ENCODE measurements at places on chromosomes 13 and 19.

DNA sequence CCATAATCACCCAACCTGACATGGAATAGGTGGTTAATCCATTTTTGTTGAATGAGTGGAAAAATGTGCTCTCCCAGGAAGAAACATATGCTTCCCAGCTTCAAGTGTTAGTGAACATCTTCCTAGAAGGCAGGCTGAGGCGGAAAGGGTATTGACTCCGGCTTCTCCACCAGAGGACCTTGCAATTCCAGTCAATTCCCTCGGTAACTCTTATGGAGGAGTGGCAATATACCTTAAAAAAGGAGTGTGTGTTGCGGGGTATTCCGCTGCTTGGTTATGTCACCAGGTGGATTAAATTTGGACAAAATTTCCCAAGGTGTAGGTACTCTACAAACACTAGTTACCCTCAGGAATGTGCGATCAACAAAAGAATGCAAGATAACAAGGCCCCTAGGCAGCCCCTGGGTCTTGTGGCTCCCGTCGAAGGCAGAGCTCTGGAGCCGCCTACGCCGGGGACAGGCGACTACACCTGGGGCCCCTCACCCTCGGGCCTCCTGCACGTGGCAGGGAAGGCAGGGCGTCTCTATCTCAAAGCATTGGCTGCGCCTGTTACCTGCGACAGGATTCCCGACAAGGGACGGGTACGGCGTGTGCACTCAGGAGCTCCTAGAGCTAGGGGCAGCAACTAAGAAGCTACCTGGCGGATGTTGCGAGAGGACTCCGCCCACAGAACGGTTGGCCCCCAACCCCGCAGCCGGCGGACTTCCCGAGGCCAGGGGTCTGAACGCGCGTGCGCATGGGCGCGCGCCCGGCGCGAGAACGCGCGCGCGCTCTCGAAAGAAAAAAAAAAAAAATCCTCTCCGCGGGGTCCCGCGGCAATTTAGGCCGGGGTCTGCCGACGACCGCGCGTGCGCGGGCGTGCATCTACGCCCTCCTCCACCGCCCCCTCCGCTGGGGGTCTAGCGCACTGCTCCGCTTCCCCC is at the start of gene WDR87:
TSS of gene WDR87 (minus strand) at position 649 of the 923 bp plus-strand sequence. CDS start 8,355 bp downstream, outside the sequence.
- no peak for DNase-seq

- DNase-seq, result no peak
Observed at GRCh38 chr13:19864746-19865309, 1.4 kb upstream of the ZMYM5 start.

GRCh38 chr19:48064509-48064908 is 20.6 kb upstream of the CABP5 start:
- DNase-seq, result no peak

DNA sequence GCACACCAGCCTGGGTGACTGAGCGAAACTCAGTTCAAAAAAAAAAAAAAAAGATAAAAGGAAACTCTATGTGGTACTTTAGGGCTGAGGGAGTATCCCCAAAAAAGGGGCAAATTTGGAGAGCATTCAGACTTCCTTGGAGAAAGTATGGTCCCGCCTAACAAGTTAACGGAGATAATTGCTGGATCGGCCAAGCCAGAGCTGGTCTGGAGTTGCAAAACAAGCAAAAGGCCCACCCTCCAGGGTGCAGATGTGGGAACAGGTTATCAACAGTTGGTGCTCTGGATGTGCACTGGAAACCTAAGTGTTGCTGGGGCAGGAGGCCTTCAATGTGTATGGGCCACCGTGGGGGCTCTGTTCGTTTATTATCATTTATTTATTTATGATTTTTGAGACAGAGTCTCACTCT is 2.8 kb downstream of the IQCN start:
- no peak for DNase-seq

DNA sequence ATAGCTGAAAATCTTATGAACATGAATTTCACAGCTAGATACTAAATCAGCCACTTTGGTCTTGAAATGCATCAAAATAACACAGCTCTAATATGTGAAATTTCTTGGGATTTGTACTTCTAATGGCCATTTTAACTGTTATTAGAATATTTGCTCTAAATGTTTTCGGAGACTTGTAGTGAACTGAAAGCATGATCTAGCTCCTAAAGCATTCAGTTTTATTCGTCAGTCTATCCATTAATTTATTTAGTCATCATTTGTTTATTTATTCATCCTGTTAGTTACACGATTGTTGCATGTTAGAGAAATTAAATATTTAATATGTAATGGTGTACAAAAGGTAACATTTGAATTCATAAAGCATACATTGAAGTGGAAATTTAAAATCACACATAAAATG is 1132.7 kb downstream of the SLITRK1 start:
- no peak for DNase-seq

- no peak for DNase-seq
Observed at GRCh38 chr19:49453757-49454240, 774 bp downstream of the ALDH16A1 start.

DNA sequence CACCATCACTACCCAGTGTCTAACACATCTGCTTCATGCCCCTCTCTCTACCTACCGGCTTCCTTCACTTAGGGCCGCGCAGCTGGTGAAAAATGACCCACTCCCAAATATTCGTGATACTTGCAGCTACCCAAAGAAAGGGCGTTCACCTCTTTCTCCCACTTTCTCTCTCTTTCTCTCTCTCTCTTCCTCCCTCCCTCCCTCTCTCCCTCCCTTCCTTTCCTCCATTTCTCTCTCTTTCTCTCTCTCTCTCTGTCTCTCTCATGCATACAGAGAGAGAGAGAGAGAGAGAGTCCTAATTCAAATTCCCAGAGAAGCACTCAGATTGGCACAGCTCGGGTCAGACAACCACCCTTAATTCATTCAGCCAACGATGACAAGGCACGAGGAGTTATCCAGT is 27.7 kb upstream of the POP4 start:
- no peak for DNase-seq

DNA sequence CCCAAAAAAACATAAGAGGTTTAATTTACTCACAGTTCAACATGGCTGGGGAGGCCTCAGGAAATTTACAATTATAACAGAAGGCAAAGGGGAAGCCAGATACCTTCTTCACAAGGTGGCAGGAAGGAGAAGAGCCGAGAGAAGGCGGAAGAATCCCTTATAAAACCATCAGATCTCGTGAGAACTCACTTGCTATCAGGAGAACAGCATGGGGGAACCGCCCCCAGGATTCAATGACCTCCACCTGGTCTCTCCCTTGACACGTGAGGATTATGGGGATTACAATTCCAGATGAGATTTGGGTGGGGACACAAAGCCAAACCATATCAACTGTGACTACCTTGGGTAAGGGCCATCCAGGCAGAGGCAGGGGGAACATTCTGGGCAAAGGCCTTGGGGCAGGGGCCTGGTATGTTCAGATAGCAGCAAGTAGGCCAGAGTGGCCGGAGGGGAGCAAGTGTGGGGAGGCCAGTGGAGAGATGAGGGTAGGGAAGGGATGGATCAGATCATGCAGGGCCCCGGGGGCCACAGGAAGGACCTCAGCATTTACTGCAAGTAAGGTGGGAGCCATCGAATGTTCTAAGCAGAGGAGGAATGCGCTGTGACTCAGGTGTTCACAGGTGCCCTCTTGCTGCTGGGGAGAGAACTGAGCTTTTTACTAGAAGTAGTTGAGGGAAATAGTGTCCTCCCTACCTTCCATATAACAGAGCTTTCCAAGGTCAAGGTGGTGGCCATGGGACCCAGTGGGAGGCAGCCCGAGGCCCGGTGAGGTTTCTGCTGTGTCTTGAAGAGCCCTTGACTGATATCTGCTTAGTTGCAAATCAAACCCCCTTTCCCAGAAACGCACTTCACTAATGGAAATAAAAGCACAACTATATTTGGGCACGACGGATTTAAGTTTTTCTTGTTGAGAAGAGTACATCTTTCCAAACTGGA is 18.0 kb downstream of the RAB3D start:
- no peak for DNase-seq

DNA sequence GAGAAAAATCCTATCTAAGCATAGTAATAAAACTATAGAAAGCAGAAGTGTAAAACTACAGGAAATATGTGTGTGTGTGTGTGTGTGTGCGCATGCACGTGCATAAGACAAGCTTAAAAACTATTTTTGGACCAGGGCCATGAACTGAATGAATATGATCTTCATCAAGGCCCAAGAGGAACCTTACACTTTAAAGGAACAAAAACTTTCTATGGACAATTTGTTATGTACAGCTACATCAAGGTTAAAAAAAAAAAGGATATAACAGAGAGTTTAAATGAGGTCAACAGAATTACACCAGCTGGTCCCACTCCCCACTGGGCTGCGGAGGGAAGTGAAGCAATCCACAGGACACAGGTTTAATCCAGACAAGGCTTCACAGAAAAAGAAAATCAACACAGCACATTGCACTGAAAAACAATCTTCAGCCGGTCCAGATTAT is 151.1 kb downstream of the LHFPL6 start:
- no peak for DNase-seq

- DNase-seq, result no peak
Observed at GRCh38 chr13:66659701-66660467, 570.3 kb downstream of the PCDH9 start.

DNA sequence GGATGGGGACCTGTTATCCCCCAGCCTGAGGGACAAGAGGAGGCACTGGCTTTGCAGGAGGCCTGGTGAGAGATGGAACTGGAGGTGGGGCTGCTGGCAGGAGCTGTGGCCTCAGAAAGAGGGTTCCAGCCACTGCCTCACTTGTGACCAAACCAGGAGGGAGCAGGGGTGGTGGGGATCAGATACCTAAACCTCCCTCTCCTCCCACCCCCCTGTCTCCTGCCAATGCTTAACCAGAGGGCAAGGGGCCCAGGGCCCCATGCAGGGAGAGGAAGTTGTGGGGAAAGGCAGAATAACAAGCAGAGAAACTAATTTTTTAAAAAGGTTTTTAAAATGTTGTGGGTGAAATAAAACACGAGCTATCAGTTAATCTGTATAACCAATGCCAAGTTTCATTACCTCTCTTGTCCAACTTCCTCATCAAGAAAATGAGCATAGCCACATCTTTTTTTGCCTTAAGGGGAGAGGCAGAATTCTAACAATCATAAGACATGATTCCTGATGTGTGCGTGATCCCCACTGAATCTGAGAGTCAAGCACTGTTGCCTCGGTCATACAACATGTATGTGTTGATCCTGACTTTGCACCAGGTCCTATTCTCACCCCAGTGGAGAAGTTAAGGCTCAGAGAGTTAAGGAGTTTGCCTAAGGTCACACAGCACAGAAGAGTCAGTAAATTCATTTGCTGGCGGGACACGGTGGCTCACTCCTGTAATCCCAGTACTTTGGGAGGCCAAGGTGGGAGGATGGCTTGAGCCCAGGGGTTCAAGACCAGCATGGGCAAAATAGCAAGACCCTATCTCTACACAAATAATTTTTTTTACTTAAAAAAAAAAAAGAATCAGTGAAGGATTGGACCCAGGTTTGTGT is 12.9 kb downstream of the FXYD5 start:
- DNase-seq, result no peak

GRCh38 chr19:9916719-9917118 is 19.6 kb downstream of the OLFM2 start:
- DNase-seq, result no peak

- no peak for DNase-seq
Observed at GRCh38 chr19:17311455-17312188, 2.3 kb downstream of the DDA1 start.

DNA sequence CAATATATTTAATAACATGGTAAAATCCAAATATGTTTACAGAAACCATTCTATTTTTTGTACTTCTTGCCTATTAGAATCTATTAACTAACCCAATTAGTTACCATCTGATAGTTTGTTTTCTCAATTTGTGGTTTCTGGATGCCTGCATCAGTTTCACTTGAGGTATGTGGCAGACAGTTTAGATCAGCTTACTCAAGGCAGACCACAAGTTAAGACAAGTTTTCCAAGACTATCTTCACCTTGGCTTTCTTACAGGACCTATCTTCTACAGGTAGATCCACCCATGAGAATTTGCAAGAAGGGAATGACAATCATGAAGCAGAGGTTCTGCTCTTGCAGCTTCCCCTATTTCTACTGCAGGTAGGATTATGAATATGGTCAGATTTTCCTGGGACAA is 458.6 kb downstream of the DACH1 start:
- no peak for DNase-seq

DNA sequence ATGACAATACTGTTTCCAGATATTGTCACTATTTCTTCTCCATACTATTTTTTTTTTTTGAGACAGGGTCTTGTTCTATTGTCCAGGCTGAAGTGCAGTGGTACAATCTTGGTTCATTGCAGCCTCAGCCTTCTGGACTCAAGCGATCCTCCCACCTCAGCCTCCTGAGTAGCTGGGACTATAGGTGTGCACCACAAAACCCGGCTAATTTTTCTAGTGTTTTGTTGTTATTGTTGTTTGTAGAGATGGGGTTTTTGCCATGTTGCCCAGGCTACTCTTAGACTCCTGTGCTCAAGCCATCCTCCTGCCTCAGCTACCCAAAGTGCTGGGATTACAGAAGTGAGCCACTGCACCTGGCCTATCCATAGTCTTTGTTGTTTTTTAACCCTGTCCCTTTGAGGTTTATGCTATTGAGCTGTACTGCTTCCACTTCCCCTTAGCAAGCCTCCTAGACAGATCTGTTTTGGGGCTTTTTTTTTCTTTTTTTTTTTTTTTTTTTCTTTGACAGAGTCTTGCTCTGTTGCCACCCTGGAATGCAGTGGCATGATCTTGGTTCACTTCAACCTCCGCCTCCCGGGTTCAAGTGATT is 27.6 kb upstream of the MAP3K10 start:
- no peak for DNase-seq

- DNase-seq, result no peak
Observed at GRCh38 chr13:77545626-77546412, 10.3 kb downstream of the SCEL start.

DNA sequence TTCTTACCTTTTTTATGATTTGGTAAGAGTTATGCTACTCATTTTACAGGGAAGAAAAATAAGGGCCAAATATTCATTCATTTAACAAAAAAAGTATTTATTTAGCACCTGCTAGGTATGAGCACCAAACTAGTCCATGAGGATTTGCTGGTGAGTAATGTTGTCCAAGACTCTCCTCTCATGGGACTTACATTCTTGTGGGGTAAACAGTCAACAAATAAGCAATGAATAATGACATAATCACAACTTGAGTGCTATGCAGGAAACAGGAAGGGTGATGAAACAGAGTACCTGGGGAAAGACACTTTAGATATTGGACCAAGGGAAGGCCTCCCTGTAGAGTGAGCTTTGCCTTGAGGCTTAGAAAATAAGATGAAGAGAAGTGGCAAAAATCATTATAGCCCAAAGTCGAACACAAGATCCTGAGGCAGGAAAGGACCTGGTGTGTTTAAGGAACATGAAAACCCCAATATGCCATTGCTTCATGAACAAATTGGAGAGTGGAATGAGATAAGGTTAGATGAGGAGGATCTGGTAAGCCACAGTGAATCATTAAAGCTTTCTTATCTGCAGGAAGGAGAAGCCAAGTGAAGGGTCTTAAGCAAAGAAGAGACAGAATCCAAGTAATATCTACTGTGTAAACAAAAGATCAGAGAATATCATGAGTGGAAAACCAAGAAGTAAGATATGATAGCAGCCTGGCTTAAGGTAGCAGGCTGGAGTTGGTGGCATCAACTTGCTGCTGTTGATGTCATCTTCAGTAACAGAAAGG is 294.5 kb upstream of the NBEA start:
- DNase-seq, result no peak
